ENCODE measurements at places on chromosomes 5 and 9. TPM values are rescaled to one million over a fixed set of nuclear protein-coding genes. Genes with fewer than 3 reads are reported as not detected.

FOXD4 gene
- total RNA-seq, result not detected

YIPF5 gene
- 40.4 TPM for total RNA-seq

ANKRD31 gene
- 0.16 TPM for total RNA-seq

HACD4 gene
- total RNA-seq, result 3.2 TPM

TMEM38B gene
- 9.8 TPM for total RNA-seq

ZNF883 gene
- total RNA-seq, result 1.5 TPM

LMX1B gene
- 0.32 TPM for total RNA-seq

GRCh38 chr9:36320466-36320865 lies 62.2 kb upstream of the GNE start:
- no peaks in the 10 kb centered on the region for H3K4me1 ChIP-seq
- no peaks in the 10 kb centered on the region for H3K27me3 ChIP-seq
- no peaks in the 10 kb centered on the region for H3K36me3 ChIP-seq
- no peak overlapping the region for H3K4me3 ChIP-seq
- no peak overlapping the region for H3K27ac ChIP-seq
- no peak for DNase-seq

DNA sequence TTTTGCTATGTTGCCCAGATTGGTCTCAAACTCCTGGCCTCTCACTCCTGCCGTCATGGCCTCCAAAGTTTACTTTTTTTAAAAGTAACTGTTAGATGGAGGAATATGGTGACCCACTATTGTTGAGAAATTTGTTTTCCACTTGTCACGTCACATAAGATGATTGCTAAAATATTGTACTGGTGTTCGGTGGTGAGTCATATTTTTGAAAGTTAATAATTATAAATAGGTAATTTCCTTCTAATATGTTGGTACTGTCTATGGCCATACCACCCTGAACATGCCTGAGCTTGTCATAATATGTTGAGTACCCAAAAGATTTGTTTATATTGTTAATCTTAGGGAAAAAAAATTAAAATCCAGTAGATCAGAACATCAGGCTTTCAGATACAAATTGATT lies 22.6 kb downstream of the RMI1 start:
- DNase-seq, result no peak
- no peak overlapping the region for H3K4me3 ChIP-seq

- H3K4me1 ChIP-seq, result no peaks in the 10 kb centered on the region
- no peak overlapping the region for H3K27ac ChIP-seq
- H3K36me3 ChIP-seq, result no peaks in the 10 kb centered on the region
- H3K4me3 ChIP-seq, result no peak overlapping the region
- DNase-seq, result no peak
Observed at GRCh38 chr5:119341452-119342349, 14.1 kb upstream of the TNFAIP8 start.

- H3K4me1 ChIP-seq, result no peaks in the 10 kb centered on the region
- no peak overlapping the region for H3K27ac ChIP-seq
- DNase-seq, result no peak
- no peaks in the 10 kb centered on the region for H3K36me3 ChIP-seq
- no peaks in the 10 kb centered on the region for H3K27me3 ChIP-seq
Observed at GRCh38 chr9:137745541-137745991, 126.8 kb downstream of the EHMT1 start.
